Suppressor macrophage (primary cell): ENCODE measurements at places on chromosomes 13 and 19.

DNA sequence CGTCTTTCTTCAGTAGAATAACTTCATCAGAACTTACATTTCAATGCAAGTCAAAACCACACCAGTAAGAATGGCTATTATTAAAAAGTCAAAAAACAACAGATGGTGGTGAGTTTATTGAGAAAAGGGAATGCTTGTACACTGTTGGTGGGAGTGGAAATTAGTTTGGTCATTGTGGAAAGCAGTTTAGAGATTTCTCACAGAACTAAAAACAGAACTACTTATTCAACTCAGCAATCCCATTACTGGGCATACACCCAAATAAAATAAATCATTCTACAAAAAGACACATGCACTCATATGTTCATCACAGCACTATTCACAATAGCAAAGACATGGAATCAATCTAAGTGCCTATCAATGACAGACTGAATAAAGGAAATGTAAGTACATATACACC lies 231.2 kb downstream of the NHLRC3 start:
- DNase-seq = no peak

DNA sequence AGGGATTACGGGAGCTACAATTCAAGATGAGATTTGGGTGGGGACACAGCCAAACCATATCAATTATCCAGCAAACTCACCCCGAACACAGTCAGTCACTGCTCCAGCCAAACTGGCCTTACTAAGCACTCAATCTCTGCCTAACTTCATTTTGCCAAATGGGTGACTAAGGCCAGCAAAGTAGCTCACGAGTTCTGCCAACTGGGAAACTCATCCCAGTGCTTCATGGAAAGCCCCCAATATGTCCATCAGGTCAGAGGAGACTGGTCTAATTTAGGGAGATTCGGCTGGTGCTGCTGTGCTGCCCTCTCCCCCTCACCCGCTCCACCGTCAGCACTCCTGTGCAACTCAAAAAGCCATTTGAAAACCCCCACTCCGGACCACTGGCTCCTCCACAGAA lies 324.0 kb downstream of the FOXO1 start:
- DNase-seq = no peak

GRCh38 chr13:63409791-63410351 lies 1994.2 kb upstream of the PCDH20 start:
- no peak for DNase-seq

- peak; percentile 63 for DNase-seq
Measured at GRCh38 chr13:104773775-104774174, 1707.6 kb upstream of the SLC10A2 start.

GRCh38 chr13:96492766-96493165 lies 402.9 kb downstream of the HS6ST3 start:
- DNase-seq = no peak

DNA sequence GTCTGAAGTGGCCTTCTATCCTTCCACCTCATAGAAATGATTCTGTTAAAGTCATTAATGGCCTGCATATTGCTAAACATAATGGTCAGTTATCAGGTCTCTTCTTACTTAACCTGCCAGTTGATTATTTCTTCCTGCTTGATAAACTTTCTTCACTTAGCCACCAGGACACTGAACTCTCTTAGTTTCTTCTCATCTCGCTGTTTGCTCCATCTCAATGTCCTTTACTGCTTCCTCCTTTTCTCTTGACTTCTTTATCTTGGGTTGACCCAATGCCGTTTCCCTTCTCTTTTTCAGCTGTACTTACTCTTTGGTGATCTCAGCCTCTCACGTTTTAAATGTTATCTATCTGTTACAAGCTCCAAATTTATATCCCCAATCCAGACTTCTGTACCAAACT lies 17.1 kb upstream of the CLC start:
- no peak for DNase-seq

DNA sequence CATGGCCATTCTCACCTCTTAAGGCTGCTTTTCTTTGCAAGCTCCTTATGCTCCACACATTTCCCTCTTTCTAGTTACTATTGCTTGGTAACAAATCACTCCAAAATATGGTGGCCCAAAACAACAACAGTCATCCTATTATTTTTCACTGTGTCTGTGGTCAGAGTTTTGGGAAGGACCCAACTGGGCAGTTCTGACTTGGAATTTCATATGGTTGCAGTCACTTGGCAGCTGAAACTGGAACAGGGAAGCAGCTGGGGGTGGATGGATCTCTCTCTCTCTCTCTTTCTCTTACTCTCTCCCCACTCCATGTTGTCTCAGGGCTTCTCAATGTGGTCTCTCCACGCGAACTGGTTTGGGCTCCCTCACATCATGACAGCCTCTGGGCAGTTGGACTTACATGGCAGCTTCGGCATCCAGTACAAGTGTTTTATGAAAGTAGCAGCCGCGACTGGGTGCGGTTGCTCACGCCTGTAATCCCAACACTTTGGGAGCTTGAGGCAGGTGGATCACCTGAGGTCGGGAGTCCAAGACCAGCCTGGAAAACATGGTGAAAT lies 39.6 kb downstream of the NUMBL start:
- DNase-seq = no peak

DNA sequence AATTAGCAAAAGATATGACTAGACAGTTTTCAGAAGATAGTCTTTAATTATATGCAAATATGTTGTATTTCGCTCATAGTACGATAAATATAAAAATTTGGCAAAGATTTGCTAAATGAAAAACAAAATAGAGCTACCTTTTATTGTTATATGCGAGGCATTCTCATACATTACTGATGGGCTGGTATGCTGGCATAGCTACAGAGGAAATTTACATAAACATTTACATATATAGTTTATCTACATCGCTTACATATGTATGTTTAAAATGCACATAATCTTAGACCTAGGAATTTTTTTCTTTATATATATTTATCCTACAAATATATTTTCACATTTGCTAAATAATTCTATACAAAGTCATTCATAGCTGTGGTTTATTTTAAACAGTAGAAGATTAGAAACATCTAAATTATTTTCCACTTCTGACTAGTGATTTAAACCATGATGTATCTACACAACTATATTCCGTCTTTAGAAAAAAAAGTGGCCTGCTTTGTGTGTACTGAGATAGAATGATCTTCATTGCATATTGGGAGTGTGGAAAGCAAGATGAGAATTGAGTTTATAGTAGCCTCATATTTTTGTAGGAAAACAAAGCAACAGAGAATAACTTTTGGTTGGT lies 1345.0 kb upstream of the SLC10A2 start:
- no peak for DNase-seq

GRCh38 chr13:26061947-26062346 lies 10.1 kb upstream of the SHISA2 start:
- no peak for DNase-seq

- DNase-seq = no peak
Measured at GRCh38 chr13:112054616-112055015, 12.3 kb upstream of the SOX1 start.

- no peak for DNase-seq
Measured at GRCh38 chr13:74966814-74967424, 515.0 kb downstream of the TBC1D4 start.

DNA sequence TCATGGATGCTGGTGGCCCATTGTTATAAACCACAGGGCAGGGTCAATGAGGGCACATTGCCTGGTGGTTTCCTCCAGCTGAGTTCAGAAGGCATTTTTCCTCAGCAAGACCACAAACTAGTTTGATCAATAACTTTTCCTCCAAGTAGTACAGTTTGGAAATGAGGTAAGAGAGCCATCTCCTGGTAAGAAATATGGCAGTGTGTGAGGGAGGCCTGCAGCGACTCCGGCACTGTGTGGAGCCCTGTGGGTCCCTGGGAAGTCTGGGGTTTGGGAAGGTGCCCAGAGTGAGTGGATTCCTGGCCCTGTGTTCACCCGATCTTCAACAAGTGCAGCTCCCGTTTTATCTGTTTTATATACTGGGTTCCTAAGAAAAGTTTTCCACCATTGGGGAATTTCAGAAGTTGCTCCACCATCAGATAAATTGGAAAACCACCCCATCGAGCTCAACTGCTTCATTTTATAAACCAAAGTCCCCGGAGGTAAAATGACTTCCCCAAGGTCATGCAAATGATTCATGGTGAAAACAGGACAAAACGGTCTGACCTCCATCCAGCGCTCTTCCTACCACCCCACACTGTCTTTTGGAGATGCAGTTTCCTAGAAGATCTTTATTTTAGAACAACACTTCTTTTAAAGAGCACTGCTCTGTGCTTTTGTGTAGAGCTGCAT lies 148.4 kb downstream of the KATNAL1 start:
- DNase-seq = no peak

DNA sequence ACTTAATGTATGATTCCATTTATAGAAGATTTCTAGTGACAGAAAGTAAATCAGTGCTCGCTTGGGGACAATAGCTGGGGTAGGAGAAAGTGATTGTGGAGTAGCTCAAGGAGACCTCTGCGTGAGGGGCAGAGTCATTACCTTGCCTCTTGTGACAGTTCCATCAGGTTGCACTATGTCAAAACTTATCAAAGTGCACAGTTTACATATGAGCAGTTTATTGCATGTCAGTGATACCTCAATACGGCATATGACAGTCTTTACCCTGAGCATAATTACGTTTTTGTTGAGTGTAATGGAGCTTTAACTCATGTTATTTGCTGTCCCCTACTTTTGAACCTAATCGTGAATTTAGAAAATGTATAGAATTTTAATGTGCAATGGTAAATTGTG lies 15.0 kb downstream of the ARHGEF7 start:
- DNase-seq = no peak

DNA sequence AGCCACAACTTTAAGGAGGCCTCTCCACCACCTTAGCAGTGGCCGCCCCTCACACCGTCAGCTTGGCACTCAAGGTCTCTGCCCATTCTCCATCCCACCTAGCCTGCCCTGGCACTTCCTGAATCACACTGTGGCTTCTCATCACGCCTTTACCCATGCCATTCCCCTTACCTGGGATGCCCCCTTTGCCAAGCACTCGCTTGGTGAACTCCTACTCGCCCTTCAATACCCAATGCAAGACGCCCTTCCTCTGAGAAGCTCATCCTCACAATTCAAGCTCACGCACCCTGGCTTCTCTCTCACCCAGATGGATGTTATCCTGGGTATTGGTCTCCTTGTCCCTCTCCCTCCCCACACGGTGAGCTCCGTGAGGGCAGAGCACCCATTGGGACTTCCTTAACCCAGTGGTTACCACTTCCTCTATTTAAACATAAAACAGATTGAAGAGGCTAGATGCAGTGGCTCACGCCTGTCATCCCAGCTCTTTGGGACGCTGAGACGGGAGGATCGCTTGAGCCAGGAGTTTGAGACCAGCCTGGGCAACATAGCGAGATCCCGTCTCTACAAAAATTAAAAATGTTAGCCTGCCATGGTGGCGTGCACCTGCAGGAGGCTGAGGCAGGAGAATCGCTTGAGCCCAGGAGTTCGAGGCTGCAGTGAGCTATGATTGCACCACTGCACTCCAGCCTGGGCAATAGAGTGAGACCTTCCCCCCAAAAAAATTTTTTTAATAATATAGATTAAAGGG lies 12.6 kb upstream of the SHD start:
- DNase-seq = peak; percentile 61

DNA sequence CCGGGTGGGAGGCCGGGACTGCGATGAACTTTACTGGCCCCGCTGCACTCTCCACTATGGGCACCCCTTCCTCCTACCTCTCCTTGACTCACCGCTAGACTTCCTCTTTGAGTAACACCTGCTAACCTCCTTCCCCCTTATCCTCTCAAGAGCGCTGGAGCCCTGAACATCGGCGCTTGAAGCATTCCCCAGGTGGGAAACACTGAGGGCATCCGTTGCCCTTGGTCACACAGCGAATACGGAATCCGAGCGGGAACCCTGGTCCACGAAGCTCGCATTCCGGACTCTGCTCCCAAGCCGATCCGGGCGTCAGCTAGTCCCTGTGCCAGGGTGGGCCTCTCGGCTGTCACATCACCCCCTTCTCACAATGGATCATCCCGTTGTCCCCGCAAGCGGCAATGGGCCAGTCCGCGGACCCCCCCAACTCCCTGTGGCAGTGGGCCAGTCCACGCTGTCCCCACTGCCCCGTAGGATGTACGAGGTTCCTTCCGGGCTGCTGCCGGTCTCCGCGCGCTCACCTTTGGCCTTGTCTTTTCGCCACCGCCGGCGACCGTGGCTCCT lies 4.2 kb downstream of the LIPE start:
- no peak for DNase-seq

DNA sequence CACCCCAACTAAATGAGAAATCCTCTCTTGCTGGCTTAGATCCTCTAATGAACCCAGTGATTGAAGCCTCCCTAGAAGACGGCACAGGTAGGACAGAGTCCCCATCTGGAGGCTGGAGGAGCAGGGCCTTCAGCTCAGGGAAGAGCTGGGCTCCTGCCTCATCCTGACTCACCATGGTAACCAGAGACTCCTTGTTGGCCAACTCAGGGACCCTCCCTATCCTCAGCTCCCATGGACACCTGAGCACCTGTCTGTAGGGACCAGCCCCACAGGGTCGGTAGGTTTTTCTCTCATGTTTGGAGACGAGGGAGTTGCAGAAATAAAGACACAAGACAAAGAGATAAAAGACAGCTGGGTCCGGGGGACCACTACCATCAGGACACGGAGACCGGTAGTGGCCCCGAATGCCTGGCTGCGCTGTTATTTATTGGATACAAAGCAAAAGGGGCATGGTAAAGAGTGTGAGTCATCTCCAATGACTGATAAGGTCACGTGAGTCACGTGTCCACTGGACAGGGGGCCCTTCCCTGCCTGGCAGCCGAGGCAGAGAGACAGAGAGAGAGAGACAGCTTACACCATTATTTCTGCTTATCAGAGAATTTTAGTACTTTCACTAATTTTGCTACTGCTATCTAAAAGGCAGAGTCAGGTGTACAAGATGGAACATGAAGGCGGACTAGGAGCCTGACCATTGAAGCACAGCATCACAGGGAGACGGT lies 26.6 kb downstream of the SIGLEC7 start:
- no peak for DNase-seq

DNA sequence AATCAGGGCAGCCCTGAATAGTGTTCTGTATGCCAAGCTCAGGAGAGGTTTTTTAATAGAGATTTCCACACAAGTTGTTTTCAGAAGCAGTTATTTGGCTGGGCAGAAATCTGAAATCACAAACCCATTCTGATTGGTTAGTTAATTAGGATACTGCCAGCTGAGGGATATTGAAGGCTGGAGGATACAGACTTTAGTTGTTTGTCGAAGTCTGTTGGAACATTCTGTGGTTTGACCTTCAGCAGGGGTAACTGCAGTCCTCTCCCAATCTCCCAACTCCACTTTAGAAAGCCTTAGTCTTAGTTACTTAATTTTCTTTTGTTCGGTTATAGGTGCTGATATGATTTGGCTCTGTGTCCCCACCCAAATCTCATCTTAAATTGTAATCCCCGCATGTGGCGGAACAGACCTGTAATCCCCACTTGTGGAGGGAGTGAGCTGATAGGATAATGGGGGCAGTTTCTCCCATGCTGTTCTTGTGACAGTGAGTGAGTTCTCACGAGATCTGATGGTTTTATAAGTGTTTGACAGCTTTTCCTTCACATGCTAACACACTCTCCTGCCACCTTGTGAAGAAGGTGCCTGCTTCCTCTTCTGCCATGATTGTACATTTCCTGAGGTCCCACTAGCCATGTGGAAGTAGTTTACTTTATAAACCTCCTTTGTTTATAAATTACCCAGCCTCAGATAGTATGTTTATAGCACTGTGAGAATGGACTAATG lies 169.2 kb downstream of the GPC5 start:
- DNase-seq = no peak
